ENCODE measurements at places on chromosomes 6 and 20.

GRCh38 chr6:154606860-154607259 lies 96.4 kb upstream of the CNKSR3 start:
- DNase-seq, result no peak

DNA sequence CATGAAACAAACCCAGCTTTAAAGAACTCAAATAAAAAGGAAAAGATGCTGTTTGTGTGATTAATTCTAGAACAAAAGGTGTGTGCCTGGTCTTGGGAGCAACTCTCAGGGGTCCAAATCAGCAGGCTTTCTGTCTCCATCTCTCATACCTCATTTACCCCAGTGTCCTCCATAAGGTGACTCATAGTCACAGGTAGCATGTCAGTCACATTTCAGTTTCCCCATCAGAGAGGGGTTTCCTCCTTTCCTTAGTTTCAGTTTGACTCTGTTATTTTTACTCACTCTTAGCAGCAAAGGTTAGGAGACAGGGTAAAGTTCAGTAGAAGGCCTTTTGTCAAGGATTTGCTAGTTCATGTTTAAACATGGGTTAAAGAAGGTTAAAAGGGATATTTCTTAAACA lies 46.2 kb downstream of the OGFRL1 start:
- no peak for DNase-seq

GRCh38 chr6:39425346-39426072 lies 103.0 kb upstream of the KCNK16 start:
- DNase-seq, result no peak

DNA sequence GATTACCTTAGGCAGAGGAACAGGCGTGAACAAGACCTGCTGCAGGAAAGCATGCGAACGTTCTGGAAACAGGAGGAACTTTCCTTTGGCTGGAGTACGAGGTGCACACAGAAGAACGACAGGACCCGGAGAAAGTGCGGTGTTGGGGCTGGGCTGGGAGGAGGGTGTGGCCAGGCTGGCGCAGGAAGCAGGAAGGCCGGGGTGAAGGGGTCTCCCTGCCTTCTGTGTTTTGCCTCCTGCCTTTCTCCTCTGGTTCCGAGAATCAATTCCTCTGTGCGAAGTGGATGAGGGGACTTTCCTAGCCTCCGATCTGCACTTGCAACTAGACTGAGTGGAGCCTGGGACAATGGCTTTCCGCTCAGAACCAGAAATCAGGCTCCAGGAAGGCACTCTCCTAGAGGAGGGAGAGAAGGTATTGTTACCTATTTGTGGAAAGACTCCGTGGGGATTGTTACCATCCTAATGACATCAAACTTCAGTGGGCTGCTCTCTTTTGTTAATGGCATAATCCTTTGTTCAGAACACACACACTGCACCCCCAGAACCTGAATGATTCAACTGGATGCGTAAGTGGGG lies 22.9 kb upstream of the PLEKHG1 start:
- DNase-seq, result no peak

DNA sequence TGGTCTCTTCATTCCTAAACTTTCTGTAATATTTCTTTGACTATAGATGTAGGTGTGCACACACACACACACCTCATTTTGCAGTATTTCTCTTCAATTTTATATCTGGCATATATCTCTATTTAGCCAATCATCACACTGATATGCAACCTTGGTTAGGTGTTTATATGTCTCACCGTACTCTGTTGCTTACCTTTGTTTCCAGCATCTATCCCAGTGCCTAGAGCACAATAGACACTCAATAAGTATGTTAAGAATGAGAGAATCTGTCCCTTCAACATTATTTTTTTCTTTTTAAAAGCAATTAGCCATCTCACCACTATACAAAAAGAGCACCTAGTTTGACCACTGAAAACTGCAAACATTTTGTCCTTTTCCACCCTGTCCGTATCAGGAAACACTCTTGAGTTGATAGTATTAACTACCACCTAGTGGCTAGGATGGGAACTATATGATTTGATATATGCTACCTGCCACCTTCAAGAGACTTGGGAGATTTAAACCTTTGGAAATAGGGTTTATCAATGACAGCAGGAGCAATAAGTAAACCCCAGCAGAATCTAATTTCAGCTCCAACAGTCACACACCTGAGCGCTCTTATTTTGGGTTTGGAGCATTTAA lies 48.7 kb upstream of the RSPO3 start:
- DNase-seq, result no peak

DNA sequence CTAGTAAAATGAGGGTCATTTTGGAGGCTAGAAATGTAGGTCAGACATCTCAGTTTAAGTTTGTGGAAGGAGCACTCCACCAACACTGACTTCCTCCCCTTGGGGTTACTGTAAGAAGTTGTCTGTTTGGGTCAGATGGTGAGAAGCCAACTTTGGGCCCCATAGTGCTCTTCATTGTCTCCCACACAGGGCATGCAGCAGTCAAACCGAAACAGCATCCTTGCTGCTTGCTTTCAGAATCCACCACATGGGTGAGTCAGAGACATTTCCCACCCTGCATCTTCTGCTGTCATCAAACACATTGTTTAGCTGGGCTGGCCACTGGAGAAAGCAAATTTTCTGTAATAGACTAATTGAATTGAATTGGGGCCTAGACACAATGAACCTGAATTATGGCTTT lies 16.8 kb downstream of the IL17F start:
- DNase-seq, result no peak

DNA sequence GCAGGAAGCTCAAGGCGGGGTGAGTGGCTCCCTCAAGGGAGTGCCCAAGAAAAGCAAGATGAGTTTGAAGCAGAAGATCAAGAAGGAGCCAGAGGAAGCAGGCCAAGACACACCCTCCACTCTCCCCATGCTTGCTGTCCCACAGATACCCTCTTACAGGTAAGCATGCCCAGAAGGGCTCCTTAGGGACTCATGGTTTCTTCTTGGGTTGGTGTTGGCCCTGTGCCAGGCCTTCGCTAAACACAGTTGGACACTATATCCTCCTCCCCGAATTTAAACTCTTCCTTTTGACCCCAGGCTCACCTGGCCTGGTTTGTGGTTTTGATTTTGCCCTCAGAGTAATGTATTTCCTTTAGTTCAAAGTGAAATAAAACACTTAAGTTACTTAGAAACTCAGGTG lies 5.1 kb downstream of the BRPF3 start:
- no peak for DNase-seq

GRCh38 chr6:24126586-24127192 lies 674 bp downstream of the NRSN1 start:
- peak; percentile 36 for DNase-seq

- DNase-seq, result no peak
These were observed 16.3 kb downstream of the GNAS start for GRCh38 chr20:58868795-58869194.

GRCh38 chr6:25041485-25042035 lies 105.8 kb upstream of the RIPOR2 start:
- no peak for DNase-seq

DNA sequence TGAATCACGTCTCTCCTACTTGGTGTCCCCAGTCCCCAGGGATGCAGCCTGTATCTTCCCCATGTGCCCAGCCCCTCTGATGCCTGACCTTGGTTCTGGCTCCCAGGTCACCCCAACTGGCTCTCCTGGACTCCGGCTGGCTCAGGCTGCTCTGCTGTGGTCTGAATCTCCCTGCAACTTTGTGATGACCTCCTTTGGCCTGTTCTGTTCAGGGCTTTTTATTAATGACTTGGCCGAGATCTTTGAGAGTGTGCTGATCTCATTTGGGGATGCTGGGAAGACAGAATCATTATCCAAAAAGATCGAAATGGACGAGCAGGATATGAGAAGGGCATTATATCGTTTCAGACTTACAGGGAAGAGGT lies 67.4 kb downstream of the IGF2R start:
- DNase-seq, result no peak

Measured in forelimb muscle (tissue), 1 donor.